ENCODE measurements at places on chromosomes 5 and 9.

GRCh38 chr5:157362012-157362411 is 96.1 kb downstream of the CYFIP2 start:
- no peak for DNase-seq

- no peak for DNase-seq
These were observed 555.3 kb upstream of the PTGER4 start for GRCh38 chr5:40124367-40124766.

DNA sequence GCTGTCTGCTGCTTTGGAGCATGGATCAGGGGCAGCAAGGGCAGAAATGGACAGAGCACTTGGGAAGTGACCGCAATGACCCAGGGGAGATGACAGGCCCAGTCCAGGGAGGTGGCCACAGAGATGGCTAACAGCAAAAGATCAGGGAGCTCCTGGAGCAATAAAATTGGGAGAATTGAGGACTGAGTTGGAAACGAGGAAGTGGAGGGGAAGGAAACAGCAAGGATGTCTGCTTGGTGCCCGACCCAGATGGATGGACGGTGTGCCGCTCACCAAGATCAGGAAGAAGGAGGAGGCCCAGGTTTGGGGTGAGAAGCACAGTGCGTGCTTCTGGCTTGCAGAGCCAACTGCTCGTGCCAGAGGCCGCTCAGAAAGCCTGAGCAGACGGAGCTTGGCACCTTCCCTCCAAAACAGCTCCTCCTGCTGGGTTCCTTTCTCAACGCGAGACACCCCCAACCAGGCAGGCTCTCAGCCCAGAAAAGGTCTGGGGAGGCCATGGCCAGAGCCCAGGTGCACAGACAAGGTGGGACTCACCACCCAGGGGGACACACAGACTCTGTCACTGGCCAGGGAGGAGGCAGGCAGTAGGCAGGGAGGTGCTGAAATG is 1.7 kb upstream of the SLC34A1 start:
- DNase-seq = no peak

GRCh38 chr5:41109186-41109585 is 38.0 kb upstream of the MROH2B start:
- no peak for DNase-seq

- no peak for DNase-seq
These were observed 402.7 kb upstream of the TNC start for GRCh38 chr9:115520646-115521045.

- no peak for DNase-seq
These were observed 1.1 kb downstream of the ARL15 start for GRCh38 chr5:54309276-54309675.

DNA sequence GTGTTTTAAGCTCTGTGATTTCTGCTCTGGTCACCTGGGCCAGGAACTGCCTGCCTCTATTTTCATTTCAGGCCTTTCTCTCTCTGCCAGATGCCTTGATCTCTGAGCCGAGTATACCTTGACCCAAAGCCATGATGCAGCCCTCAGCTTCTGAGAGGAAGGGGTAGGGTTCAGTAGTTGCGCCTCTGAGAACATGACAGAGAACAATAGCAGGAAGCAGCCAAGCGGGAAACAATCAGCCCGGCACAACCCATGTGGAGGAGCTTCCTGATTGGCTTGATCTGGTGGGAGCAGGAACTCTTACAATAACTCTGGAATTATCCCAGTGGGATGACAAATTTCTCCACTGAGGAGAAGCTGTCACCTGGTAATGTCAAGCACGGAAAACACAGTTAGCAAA is 127.4 kb downstream of the PALM2AKAP2 start:
- no peak for DNase-seq

GRCh38 chr5:73228052-73228451 is 55.1 kb downstream of the TMEM174 start:
- no peak for DNase-seq

All from stimulated activated CD8-positive, alpha-beta memory T cell treated with anti-CD3 and anti-CD28 coated beads, Interleukin-2, amount 100 ng/mL, for 1 hour (primary cell).